ENCODE measurements at places on chromosomes 16 and 17.

DNA sequence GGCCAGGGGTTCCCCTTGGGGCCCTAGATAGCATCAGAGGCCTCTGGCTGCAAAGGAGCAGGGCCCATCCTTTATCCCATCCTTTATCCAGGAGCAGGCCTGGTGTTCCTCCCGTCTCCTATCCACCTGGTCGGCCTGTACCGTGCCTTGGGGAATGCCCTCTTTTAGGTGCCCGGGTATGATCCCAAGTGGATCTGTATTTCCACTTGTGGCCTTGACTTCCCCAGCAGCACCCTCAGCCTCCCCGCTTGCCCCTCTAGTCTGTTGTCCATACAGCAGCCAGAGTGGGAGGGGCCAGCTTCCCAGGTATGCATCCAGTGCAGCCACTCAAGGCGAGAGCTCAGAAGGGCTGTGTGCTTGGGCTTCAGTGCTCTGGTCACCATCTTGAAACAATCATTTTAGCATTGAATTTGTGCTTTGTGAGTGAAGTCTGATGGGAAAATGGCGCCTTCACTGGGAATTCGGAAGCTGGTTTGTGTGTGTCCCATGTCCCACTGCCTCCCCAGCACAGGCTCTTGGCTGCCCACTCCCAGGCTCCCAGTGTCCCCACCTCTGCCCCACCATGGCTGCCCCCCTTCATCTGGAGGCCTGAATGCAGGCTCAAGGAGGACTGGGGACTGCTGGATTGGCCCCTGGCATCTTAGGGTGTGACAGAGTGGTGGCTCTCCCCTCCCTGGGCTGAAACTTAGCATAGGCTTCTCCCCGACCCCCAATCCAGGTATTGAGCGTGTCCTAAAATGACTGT lies 3.3 kb upstream of the RNF112 start:
- no peak overlapping the region for H3K27ac ChIP-seq
- H3K4me1 ChIP-seq: peaks cover 13% of the 10 kb centered on the region
- DNase-seq: no peak
- no peak overlapping the region for H3K4me3 ChIP-seq
- peaks cover 22% of the 10 kb centered on the region for H3K27me3 ChIP-seq

- H3K4me3 ChIP-seq: no peak overlapping the region
- H3K27me3 ChIP-seq: no peaks in the 10 kb centered on the region
These were observed 32.0 kb downstream of the MBTPS1 start for GRCh38 chr16:84084570-84085270.

GRCh38 chr17:76369804-76370203 lies 14.6 kb upstream of the SPHK1 start:
- H3K36me3 ChIP-seq: no peaks in the 10 kb centered on the region
- DNase-seq: no peak
- H3K4me3 ChIP-seq: no peak overlapping the region
- no peak overlapping the region for H3K27ac ChIP-seq
- no peaks in the 10 kb centered on the region for H3K27me3 ChIP-seq

GRCh38 chr16:4115949-4116318 lies 308 bp downstream of the ADCY9 start:
- peak overlapping the region; percentile 51 for H3K4me3 ChIP-seq
- H3K36me3 ChIP-seq: no peaks in the 10 kb centered on the region
- DNase-seq: no peak
- no peaks in the 10 kb centered on the region for H3K27me3 ChIP-seq
- H3K4me1 ChIP-seq: peaks cover 5% of the 10 kb centered on the region
- no peak overlapping the region for H3K27ac ChIP-seq

GRCh38 chr16:77393955-77394354 lies 40.9 kb downstream of the ADAMTS18 start:
- no peaks in the 10 kb centered on the region for H3K27me3 ChIP-seq
- H3K27ac ChIP-seq: no peak overlapping the region
- H3K4me1 ChIP-seq: no peaks in the 10 kb centered on the region
- DNase-seq: no peak

DNA sequence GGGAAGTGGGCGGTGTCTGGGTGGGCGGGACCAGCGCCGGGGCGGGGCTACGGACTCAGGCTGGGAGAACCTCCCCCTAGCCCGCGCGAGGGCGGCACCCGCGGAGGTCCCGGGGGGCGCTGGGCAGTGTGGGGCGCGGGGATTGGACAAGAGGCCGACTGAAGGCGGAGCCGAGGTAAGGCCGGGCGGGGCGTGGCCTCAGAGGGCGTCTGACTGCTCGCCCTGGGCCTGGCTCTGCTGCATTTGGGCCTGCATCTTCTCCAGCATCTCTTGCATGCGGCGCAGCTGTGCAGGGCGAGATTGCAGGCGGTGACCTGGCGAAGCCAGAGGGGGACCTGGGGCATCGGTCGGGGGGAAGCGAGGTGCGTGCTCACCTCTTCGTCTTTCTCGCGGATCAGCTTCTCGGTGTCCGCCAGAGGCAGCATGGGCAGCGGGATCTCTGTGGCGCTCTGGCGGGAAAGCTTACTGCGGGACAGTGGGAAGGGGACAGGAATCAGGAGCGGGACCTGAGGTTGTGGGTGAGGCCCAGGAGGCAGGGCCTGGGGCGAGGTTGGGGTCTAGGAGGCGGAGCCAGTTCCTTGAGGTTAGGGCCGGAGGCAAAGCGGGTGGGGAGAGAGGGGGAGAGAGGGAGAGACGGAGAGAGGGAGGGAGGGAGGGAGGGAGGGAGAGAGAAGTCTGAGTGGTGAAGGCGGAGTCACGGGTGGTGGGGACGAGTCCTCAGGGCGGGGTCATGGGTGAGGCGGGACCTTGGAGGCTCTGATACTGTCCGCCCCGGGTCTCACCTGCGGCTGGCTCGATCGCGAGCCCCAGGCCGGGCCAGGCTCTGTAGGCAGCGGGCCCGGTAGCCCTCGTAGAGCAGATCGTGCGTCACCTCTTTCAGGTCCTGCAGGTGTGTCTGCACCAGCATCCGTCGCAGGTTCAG lies 3.9 kb downstream of the SEPTIN1 start:
- peak; percentile 98 for DNase-seq
- peak overlapping the region; percentile 100 for H3K27ac ChIP-seq
- peaks cover 24% of the 10 kb centered on the region for H3K4me1 ChIP-seq
- H3K36me3 ChIP-seq: peaks cover 11% of the 10 kb centered on the region

- DNase-seq: no peak
- H3K4me1 ChIP-seq: no peaks in the 10 kb centered on the region
- no peaks in the 10 kb centered on the region for H3K27me3 ChIP-seq
These were observed 173.1 kb downstream of the HS3ST3A1 start for GRCh38 chr17:13428611-13429042.

DNA sequence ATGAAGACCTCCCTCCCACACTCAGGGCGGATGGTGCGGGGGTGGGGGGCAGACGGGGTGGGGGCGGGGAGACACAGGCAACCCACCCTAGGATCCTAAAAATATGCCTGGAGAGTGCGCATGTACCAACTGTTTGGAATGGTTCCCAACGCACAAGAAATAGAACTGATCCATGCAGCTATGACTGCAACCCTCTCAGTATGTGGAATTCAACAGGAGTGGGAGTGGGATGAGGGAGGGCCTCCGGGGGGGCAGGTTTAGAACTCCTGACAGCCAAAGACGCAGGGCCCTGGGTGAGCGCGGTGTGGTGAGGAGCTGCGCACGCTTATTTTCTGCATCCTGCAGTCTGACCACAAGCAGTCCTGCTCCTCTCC lies 1.1 kb upstream of the P2RX5 start:
- DNase-seq: no peak
- H3K36me3 ChIP-seq: no peaks in the 10 kb centered on the region
- peaks cover 6% of the 10 kb centered on the region for H3K4me1 ChIP-seq
- H3K4me3 ChIP-seq: no peak overlapping the region
- H3K27me3 ChIP-seq: peaks cover 20% of the 10 kb centered on the region

DNA sequence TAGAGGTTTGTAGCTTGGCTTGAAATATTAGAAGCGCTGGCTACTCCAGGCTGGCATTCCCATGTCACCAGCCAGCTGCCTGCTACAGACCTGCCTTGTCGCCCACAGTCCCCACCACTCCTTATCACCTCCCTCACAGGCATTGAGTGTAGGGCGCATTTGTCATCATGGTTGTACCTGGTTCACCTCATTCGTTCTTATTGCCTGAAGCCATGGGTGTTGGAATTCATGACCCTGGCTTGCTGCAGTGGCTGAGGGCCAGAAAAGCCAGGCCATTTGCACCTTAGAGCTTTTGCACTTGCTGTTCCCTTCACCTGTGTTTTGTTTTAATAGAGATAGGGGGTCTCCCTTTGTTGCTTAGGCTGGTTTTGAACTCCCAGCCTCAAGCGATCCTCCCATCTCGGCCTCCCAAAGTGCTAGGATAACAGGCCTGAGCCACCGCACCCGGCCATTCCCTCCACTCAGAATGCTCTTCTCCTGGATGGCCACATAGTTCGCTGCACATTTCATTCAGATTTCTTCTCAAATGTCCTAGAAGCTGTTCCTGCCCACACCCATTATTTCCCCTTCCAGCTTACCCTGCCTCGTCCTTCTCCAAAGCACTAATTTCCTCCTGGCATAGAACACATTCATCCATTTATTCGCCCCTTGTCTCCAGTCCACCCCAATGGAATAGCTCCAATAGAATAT lies 97.6 kb downstream of the C16orf78 start:
- H3K27me3 ChIP-seq: peaks cover 13% of the 10 kb centered on the region
- H3K4me3 ChIP-seq: no peak overlapping the region
- H3K27ac ChIP-seq: no peak overlapping the region
- no peaks in the 10 kb centered on the region for H3K36me3 ChIP-seq
- no peak for DNase-seq

GRCh38 chr17:72523491-72523890 lies 402.7 kb downstream of the SOX9 start:
- no peak overlapping the region for H3K27ac ChIP-seq
- no peak overlapping the region for H3K4me3 ChIP-seq
- H3K4me1 ChIP-seq: peaks cover 8% of the 10 kb centered on the region

- H3K27ac ChIP-seq: no peak overlapping the region
- H3K27me3 ChIP-seq: no peaks in the 10 kb centered on the region
- no peak for DNase-seq
- H3K36me3 ChIP-seq: peaks cover 2% of the 10 kb centered on the region
- no peaks in the 10 kb centered on the region for H3K4me1 ChIP-seq
These were observed 39.0 kb downstream of the IQCK start for GRCh38 chr16:19757026-19757425.

GRCh38 chr16:82703161-82703560 lies 76.4 kb downstream of the CDH13 start:
- no peaks in the 10 kb centered on the region for H3K36me3 ChIP-seq
- no peak overlapping the region for H3K27ac ChIP-seq
- H3K4me3 ChIP-seq: no peak overlapping the region
- H3K27me3 ChIP-seq: no peaks in the 10 kb centered on the region
- H3K4me1 ChIP-seq: peaks cover 4% of the 10 kb centered on the region

GRCh38 chr16:9016824-9017223 lies 53.1 kb upstream of the USP7 start:
- peaks cover 1% of the 10 kb centered on the region for H3K4me1 ChIP-seq
- no peaks in the 10 kb centered on the region for H3K27me3 ChIP-seq
- no peak overlapping the region for H3K4me3 ChIP-seq
- H3K36me3 ChIP-seq: no peaks in the 10 kb centered on the region

GRCh38 chr17:76894842-76895241 lies 26.6 kb downstream of the MGAT5B start:
- H3K27ac ChIP-seq: no peak overlapping the region
- no peak overlapping the region for H3K4me3 ChIP-seq
- DNase-seq: no peak
- H3K4me1 ChIP-seq: no peaks in the 10 kb centered on the region
- no peaks in the 10 kb centered on the region for H3K27me3 ChIP-seq

- no peak for DNase-seq
- H3K36me3 ChIP-seq: no peaks in the 10 kb centered on the region
- H3K27ac ChIP-seq: no peak overlapping the region
- H3K27me3 ChIP-seq: no peaks in the 10 kb centered on the region
- no peaks in the 10 kb centered on the region for H3K4me1 ChIP-seq
- no peak overlapping the region for H3K4me3 ChIP-seq
These were observed 2137.1 kb downstream of the TP53TG3F start for GRCh38 chr16:35596467-35596866.

GRCh38 chr17:20276421-20276820 lies 190.9 kb downstream of the LGALS9B start:
- no peak overlapping the region for H3K27ac ChIP-seq
- H3K4me3 ChIP-seq: no peak overlapping the region
- no peak for DNase-seq
- peaks cover 6% of the 10 kb centered on the region for H3K36me3 ChIP-seq

DNA sequence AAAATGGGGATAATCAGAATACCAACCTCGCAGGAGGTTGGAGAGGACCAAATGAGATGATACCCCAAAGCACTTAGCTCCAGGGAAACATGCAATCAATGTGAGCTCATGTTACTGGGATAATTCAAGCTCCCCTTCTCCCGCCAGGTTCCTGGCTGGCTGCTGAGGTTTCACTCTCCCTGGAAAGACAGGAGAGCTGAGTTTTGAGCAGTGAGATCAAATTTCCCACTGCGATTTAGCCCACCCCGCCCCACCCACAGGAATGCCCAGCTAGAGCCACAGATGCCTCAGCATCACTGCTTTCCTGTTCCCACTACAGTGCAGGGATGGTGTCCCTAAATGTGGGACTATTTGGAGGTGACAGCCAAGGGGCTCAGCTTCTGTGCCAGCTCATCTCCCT lies 56.7 kb downstream of the ZNF423 start:
- H3K27me3 ChIP-seq: no peaks in the 10 kb centered on the region
- H3K4me3 ChIP-seq: no peak overlapping the region

DNA sequence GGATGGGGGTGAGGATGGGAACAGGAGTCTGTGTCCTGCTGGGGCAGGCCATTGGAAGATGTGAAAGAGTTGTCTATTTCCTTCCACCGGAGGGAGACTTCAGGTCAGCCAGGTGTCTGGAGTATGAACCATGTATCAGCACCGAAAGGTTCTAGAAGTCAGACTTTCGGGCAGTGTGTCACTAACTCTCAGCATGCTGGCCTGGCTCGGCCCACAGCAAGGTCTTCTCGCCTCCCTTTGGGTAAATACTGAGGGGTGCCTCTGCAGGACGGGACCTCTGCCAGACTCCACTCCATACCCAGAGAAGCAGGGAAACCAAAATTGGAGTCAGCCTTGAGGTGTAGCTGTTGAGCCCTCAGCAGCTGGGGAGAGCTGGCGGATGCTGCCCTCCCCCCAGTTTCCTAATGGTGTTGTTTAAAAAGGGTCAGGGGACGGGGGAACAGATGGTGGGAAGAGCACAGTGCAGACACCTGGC lies 507 bp downstream of the CIITA start:
- no peak overlapping the region for H3K27ac ChIP-seq
- no peaks in the 10 kb centered on the region for H3K36me3 ChIP-seq
- H3K4me1 ChIP-seq: no peaks in the 10 kb centered on the region
- no peak overlapping the region for H3K4me3 ChIP-seq
- H3K27me3 ChIP-seq: peaks cover 27% of the 10 kb centered on the region
- no peak for DNase-seq

GRCh38 chr16:79269211-79269863 lies 331.2 kb downstream of the MAF start:
- no peaks in the 10 kb centered on the region for H3K27me3 ChIP-seq
- H3K4me3 ChIP-seq: no peak overlapping the region
- H3K4me1 ChIP-seq: peaks cover 8% of the 10 kb centered on the region
- no peaks in the 10 kb centered on the region for H3K36me3 ChIP-seq

Data from neuronal stem cell (in vitro differentiated cells).